ENCODE measurements at places on chromosomes 5 and 9.

GRCh38 chr9:38359689-38360385 is 32.7 kb upstream of the ALDH1B1 start:
- no peaks in the 10 kb centered on the region for H3K36me3 ChIP-seq
- no peak overlapping the region for H3K4me3 ChIP-seq
- peaks cover 4% of the 10 kb centered on the region for H3K4me1 ChIP-seq
- no peak overlapping the region for H3K27ac ChIP-seq

DNA sequence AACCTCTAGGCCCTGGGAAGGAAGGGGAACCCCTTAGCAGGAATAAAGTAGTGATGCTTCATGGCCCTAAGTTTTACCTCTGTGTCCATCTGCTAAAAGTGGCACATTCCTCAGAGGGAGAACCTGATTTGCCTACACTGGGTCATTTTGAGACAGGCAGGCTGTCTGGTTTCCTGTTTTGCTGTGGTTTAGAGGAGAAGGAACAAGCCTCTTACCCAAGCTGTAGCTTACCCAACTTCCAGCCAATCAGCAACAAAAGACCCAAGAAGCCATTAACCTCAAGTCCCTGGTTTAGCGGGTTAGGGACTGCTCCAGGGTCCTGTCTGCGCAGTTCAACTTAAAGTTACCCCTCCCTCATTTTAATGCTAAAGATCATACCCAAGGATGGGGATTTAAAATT is 411.0 kb downstream of the MAT2B start:
- no peak overlapping the region for H3K4me3 ChIP-seq
- no peak for DNase-seq
- H3K36me3 ChIP-seq, result no peaks in the 10 kb centered on the region
- H3K4me1 ChIP-seq, result no peaks in the 10 kb centered on the region
- H3K27me3 ChIP-seq, result no peaks in the 10 kb centered on the region

- peak; percentile 74 for DNase-seq
- peaks cover 32% of the 10 kb centered on the region for H3K36me3 ChIP-seq
- H3K27ac ChIP-seq, result peak overlapping the region; percentile 95
These were observed 10.1 kb upstream of the SPATA24 start for GRCh38 chr5:139413963-139414362.

DNA sequence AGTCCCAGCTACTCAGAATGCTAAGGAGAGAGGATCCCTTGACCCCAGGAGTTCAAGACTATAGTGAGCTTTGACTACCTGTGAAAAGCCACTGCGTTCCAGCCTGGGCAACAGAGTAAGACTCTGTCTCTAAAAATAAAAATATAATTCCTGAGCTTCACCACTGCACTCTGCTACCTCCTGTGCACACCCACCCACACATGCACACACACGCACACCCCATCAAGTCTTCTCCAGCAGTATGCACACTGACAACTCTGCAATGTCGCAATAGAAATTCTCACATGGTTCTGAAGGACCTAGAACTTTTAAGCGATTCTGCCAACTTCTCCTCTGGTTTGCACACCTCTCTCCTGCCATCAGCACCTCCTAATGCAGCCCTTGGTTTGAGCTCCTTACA is 47.5 kb upstream of the FAT2 start:
- no peak overlapping the region for H3K4me3 ChIP-seq
- no peaks in the 10 kb centered on the region for H3K4me1 ChIP-seq
- H3K27me3 ChIP-seq, result peaks cover 13% of the 10 kb centered on the region
- H3K36me3 ChIP-seq, result no peaks in the 10 kb centered on the region

DNA sequence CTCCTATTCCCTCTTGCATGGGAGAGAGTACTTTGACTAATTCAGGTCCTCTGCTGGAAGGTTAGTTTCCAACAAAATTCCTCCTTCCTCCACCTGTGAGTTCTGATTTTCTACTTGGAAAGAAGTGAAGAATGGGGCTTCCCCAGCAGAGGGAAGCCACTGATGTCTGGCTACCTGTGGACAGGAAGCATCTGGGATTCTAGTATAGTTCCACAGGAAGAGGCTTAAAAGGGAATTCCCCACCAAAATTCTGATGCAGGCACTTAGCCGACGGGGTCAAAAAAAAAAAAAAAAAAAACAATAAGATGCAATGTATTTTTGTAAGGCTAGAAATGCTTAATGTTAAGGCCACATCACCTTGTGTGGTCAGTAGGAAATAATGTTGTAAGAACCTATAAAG is 33.4 kb downstream of the PCDHGC5 start:
- H3K36me3 ChIP-seq, result peaks cover 77% of the 10 kb centered on the region
- no peak for DNase-seq
- H3K27ac ChIP-seq, result no peak overlapping the region
- no peaks in the 10 kb centered on the region for H3K27me3 ChIP-seq
- H3K4me1 ChIP-seq, result peaks cover 29% of the 10 kb centered on the region
- H3K4me3 ChIP-seq, result no peak overlapping the region

- no peaks in the 10 kb centered on the region for H3K27me3 ChIP-seq
- no peak for DNase-seq
- no peaks in the 10 kb centered on the region for H3K4me1 ChIP-seq
- no peaks in the 10 kb centered on the region for H3K36me3 ChIP-seq
These were observed 383.3 kb downstream of the YTHDC2 start for GRCh38 chr5:113896789-113897188.

GRCh38 chr5:54273715-54274114 is 36.7 kb downstream of the ARL15 start:
- H3K27me3 ChIP-seq, result no peaks in the 10 kb centered on the region
- no peak overlapping the region for H3K27ac ChIP-seq
- no peaks in the 10 kb centered on the region for H3K4me1 ChIP-seq
- H3K4me3 ChIP-seq, result no peak overlapping the region
- H3K36me3 ChIP-seq, result no peaks in the 10 kb centered on the region

DNA sequence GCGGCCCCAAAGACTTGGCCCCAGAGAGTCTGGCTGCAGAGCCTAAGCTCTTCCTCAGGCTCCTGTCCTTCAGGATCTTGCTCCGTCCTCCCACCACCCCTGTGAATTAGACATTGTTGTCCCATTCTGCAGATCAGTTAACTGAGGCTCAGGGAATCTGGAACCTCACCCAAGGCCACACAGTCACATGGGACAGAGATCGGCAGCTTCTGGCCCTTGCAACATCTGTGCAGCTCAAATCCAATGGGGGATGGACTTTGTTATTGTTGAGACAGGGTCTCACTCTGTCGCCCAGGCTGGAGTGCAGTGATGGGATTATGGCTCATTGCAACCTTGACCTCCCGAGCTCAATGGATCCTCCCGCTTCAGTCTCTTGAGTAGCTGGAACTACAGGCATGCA is 23.9 kb upstream of the LAMC3 start:
- H3K4me3 ChIP-seq, result no peak overlapping the region
- H3K27ac ChIP-seq, result no peak overlapping the region

GRCh38 chr9:135965124-135965756 is 4.1 kb upstream of the UBAC1 start:
- DNase-seq, result no peak
- no peaks in the 10 kb centered on the region for H3K36me3 ChIP-seq
- H3K27me3 ChIP-seq, result peaks cover 10% of the 10 kb centered on the region
- H3K4me1 ChIP-seq, result peaks cover 25% of the 10 kb centered on the region

GRCh38 chr9:128146591-128147120 is 2.6 kb upstream of the LCN2 start:
- H3K27me3 ChIP-seq, result no peaks in the 10 kb centered on the region
- DNase-seq, result no peak
- peaks cover 16% of the 10 kb centered on the region for H3K4me1 ChIP-seq
- H3K36me3 ChIP-seq, result no peaks in the 10 kb centered on the region
- H3K4me3 ChIP-seq, result no peak overlapping the region

GRCh38 chr9:123940721-123941523 is 11.0 kb upstream of the DENND1A start:
- no peak for DNase-seq
- no peaks in the 10 kb centered on the region for H3K4me1 ChIP-seq
- H3K36me3 ChIP-seq, result no peaks in the 10 kb centered on the region
- peaks cover 12% of the 10 kb centered on the region for H3K27me3 ChIP-seq
- H3K4me3 ChIP-seq, result no peak overlapping the region

- peak overlapping the region; percentile 98 for H3K4me3 ChIP-seq
- H3K4me1 ChIP-seq, result peaks cover 37% of the 10 kb centered on the region
- no peaks in the 10 kb centered on the region for H3K27me3 ChIP-seq
These were observed 572 bp downstream of the CDK5RAP2 start for GRCh38 chr9:120579139-120580050.

DNA sequence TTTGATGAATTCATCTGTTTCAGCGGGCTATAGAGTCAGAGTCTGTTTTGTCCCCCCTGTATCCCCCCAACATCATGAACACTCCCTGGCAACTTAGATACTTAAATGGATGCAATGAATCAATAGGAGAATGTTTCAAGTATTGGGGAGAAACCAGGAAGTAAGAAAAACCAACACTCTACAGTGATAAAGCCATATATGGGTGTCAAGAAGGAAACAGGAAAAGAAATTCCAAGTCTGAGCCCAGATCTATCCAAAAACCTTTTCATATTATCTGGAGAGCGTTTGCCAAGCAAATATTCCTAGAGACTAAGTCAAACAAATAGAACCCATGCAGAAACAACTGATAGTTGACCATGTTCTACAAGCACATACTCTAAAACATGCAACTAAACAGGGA is 2.3 kb upstream of the GNAQ start:
- peaks cover 2% of the 10 kb centered on the region for H3K27me3 ChIP-seq
- no peak for DNase-seq
- peaks cover 2% of the 10 kb centered on the region for H3K36me3 ChIP-seq
- H3K27ac ChIP-seq, result no peak overlapping the region
- no peak overlapping the region for H3K4me3 ChIP-seq
- H3K4me1 ChIP-seq, result peaks cover 47% of the 10 kb centered on the region

DNA sequence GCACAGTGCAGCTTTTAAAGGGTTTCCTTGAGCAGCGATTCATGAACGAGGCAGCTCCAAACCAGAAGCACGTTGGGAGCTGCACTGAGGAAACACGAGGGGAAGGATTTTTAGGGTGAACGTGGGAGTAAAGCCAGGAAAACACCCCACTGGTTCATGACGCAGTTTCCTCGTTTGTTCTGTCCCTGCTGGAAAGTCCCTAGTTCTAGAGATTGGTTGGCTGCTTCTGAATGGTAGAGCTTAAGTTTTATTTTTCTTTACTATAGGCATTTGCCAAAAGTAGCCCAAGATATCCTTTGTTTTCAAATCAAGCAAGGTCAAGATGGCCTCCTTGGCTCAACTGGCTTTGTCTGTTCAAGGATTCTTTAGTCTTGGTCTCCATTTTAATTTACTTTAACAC is 116.5 kb upstream of the CACNA1B start:
- no peak overlapping the region for H3K4me3 ChIP-seq
- peak overlapping the region; percentile 85 for H3K27ac ChIP-seq
- H3K4me1 ChIP-seq, result peaks cover 32% of the 10 kb centered on the region
- H3K36me3 ChIP-seq, result peaks cover 79% of the 10 kb centered on the region

DNA sequence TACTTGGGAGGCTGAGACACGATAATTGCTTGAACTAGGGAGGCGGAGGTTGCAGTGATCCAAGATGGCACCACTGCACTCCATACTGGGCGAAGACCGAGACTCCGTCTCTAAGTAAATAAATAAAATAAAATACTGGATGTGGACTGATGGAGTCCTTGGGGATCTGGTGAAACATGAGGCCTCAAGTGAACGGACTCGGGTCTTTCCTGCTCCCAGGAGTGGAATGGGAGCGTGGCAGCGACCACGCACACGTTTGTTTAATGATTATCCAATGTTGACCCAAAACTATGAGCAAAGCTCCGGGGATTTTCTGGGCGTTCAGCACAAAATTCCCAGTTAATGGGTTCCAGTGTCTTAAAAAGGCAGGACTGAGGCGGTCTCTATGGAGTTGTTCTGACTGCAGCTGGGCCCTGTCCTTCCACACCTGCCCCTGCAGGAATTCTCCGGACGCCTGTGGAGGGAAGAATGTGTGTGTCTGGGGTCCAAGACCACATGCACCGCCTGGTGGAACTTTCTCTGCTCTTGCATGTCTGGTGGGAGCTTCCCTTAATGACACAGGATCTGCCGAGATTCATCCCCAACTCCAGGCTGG is 26.6 kb downstream of the NEK6 start:
- H3K27ac ChIP-seq, result no peak overlapping the region
- peaks cover 25% of the 10 kb centered on the region for H3K4me1 ChIP-seq
- no peaks in the 10 kb centered on the region for H3K36me3 ChIP-seq
- H3K27me3 ChIP-seq, result no peaks in the 10 kb centered on the region

- no peaks in the 10 kb centered on the region for H3K27me3 ChIP-seq
- no peak overlapping the region for H3K27ac ChIP-seq
- no peak for DNase-seq
- H3K36me3 ChIP-seq, result peaks cover 35% of the 10 kb centered on the region
These were observed 47.8 kb downstream of the WDR41 start for GRCh38 chr5:77444356-77444755.

- H3K4me1 ChIP-seq, result no peaks in the 10 kb centered on the region
- H3K27ac ChIP-seq, result no peak overlapping the region
- no peak overlapping the region for H3K4me3 ChIP-seq
- peaks cover 19% of the 10 kb centered on the region for H3K27me3 ChIP-seq
- no peak for DNase-seq
- no peaks in the 10 kb centered on the region for H3K36me3 ChIP-seq
These were observed 99.4 kb downstream of the TMEM174 start for GRCh38 chr5:73272351-73272750.

DNA sequence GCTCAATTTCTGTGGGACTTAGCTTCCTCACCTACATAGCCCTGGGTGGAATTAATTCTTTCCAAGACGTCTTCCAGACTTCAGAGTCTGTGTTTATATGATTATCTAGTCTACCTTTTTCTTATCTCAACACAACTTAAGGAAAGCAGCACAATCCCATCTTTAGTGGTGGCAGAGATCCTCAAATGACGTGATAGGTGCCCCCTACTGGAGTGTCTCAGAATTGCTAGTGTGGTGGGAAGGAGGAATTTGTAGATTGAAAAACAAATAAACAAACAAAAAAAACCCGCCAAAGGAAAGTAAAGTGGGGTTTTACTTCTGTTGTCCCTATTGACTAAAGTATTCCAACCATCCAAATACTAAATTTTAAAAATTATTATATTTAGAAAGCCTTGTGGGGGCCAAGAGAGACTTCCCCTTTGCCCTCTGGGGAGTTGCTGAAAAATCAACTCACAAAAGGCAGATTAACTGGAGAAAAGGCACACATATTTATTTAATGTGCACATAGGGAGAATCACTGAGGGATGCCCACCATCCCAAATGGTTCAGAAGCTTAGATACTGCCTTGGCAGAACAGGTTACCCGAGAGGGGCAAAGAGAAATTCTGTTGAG is 283.3 kb downstream of the TMEM167A start:
- H3K36me3 ChIP-seq, result no peaks in the 10 kb centered on the region
- no peak overlapping the region for H3K27ac ChIP-seq
- H3K4me1 ChIP-seq, result peaks cover 4% of the 10 kb centered on the region
- H3K4me3 ChIP-seq, result no peak overlapping the region

GRCh38 chr5:7500256-7500655 is 104.3 kb downstream of the ADCY2 start:
- no peak for DNase-seq
- no peaks in the 10 kb centered on the region for H3K36me3 ChIP-seq
- H3K27me3 ChIP-seq, result no peaks in the 10 kb centered on the region
- no peak overlapping the region for H3K4me3 ChIP-seq
- H3K27ac ChIP-seq, result no peak overlapping the region
